Neural crest cell (in vitro differentiated cells): ENCODE measurements at places on chromosomes 1 and 21.
A peak's percentile ranks its signal among the peaks of the same experiment; 100 is the strongest.

GRCh38 chr1:223482766-223483165 is 89.6 kb downstream of the CCDC185 start:
- no peaks in the 10 kb centered on the region for H3K36me3 ChIP-seq
- peaks cover 61% of the 10 kb centered on the region for H3K27me3 ChIP-seq
- no peak overlapping the region for H3K4me3 ChIP-seq
- DNase-seq = no peak
- H3K4me1 ChIP-seq = no peaks in the 10 kb centered on the region
- no peak overlapping the region for H3K27ac ChIP-seq

GRCh38 chr1:110594456-110595352 is 11.5 kb downstream of the KCNA2 start:
- no peak overlapping the region for H3K27ac ChIP-seq
- peaks cover 4% of the 10 kb centered on the region for H3K27me3 ChIP-seq
- H3K36me3 ChIP-seq = no peaks in the 10 kb centered on the region
- no peak overlapping the region for H3K4me3 ChIP-seq
- H3K4me1 ChIP-seq = peaks cover 4% of the 10 kb centered on the region

DNA sequence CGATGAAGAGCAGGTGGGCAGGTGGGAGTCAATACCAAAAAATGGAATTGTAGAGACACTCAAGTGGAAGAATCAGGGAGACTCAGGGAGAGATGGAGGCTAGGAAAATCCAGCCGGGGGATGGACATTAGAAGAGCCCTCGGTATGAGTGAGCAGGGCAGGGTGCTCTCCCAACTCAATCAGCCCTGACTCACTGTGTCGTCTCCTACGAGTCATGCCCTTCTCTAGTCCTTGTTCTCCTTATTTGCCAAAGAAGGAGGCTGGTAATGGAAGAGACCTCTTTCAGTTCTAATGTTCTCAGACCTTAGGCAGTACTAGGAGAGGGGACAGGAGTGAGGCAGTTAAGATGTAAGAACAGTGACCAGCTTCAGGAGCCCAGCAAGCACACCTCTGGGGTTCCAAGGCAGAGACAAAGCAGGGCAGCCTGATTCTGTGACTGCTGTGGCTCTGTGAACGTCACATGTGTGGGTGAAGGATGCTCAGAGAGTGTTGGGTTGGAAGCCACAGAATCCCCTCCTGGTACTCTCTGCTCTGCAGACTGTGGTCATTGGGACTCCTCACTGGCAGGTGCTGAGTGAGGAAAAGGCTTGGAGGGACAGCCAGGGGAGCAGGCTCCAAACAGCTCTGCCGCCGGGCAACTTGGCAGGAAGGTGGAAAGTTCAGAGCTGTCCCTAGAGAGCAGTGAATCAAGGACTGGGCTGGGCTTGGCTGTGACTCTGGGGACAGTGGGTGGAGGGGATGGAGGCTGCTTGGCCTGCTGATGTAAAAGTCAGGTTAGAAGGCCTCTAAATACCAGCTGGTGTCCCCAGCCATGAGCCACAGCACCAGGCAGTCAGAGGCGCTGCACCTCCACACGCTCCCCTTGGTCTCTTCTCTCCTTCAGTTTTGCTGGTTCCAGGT is 11.1 kb upstream of the GJA5 start:
- H3K4me3 ChIP-seq = no peak overlapping the region
- peak overlapping the region; percentile 66 for H3K27ac ChIP-seq
- no peaks in the 10 kb centered on the region for H3K36me3 ChIP-seq

DNA sequence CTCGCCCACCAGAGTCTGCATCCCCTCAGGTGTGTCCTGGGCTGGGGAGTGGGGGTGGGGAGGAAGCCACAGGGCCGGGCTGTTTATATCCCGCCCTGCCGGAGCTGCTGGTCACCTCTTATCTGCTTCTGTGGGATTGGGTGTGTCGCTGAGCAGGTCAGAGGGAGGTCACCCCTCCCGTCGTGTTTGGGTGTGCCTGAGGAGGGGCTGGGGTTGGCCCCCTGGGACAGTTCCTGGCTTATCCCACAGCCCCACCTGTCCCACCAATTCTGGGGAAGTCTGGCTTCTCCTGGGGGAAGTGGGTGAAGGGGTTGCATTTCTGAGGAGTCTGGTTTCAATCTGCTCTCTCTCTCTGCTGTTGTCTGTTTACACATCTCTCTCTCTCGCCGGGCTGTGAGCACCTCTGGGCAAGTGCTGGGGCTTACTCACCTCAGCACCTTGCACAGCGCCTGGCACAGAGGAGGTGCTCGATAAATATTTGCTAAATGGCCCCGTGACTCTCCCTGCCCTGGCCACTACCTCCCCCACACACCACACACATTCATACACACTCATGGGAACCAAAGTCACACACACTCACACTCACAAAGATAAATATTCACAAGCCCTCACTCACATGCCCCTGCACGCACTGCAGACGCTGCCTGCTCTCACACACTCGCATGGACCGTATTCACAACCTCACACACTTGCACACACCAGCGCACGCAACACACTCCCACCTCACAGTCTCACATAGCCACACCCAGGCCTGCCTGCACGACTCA is 8.3 kb downstream of the ELF3 start:
- no peak overlapping the region for H3K4me3 ChIP-seq
- H3K27me3 ChIP-seq = peaks cover 4% of the 10 kb centered on the region
- H3K4me1 ChIP-seq = peaks cover 6% of the 10 kb centered on the region
- H3K27ac ChIP-seq = peak overlapping the region; percentile 82
- no peak for DNase-seq

DNA sequence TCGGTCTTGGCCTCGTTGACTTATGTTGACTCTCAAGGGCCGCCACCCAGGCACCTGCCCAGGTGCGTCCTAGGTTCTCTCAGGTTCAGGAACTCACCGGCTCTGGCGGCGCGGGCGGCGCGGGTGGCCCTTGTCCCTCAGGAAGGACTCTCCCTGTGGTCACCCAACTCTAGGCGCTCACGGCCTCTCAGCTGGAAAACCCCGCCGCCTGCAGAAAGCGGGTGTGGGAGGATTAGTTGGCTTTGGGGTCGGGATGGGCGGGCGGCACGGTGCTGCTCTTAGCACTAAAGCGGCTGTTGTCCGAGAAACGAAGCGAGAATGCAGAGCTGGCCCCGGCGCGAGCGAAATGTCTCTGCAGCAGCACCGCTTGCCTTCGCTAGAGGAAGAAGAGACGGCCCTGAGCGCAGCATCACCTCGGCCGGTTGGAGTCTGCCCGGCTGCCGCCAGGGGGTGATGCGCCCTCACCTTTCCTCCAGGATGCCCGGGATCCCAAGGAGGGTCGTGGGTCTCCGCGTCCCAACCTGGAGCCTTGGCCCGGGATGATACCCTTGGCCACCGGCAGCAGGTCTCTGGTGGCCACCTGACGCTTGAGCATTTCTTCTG is 8.1 kb upstream of the TADA1 start:
- no peak overlapping the region for H3K27ac ChIP-seq
- peaks cover 25% of the 10 kb centered on the region for H3K4me1 ChIP-seq
- peaks cover 30% of the 10 kb centered on the region for H3K27me3 ChIP-seq
- peak; percentile 70 for DNase-seq

DNA sequence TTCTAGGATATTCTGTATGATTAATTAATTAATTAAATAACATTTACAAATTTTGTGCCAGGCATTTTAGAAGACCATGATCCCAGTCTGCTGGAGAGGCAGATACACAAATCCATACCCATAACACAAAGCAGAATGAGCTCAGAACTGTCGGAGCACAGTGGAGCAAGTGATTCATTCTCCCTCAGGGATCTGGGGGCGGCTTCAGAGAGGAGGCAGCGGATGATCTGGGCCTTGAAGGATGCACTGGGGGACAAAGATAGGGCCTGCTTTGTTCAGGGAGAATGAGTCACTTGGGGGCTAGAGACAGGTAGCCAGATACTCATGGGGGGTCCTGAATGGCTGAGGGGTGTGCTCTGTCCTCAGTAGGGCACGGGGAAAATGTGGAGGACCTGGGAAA is 50.9 kb upstream of the TRABD2B start:
- no peak for DNase-seq
- no peaks in the 10 kb centered on the region for H3K27me3 ChIP-seq
- H3K4me1 ChIP-seq = peaks cover 7% of the 10 kb centered on the region
- no peaks in the 10 kb centered on the region for H3K36me3 ChIP-seq
- no peak overlapping the region for H3K27ac ChIP-seq
- no peak overlapping the region for H3K4me3 ChIP-seq
